ENCODE measurements at places on chromosomes 12 and 14.
A peak's percentile ranks its signal among the peaks of the same experiment; 100 is the strongest.

DNA sequence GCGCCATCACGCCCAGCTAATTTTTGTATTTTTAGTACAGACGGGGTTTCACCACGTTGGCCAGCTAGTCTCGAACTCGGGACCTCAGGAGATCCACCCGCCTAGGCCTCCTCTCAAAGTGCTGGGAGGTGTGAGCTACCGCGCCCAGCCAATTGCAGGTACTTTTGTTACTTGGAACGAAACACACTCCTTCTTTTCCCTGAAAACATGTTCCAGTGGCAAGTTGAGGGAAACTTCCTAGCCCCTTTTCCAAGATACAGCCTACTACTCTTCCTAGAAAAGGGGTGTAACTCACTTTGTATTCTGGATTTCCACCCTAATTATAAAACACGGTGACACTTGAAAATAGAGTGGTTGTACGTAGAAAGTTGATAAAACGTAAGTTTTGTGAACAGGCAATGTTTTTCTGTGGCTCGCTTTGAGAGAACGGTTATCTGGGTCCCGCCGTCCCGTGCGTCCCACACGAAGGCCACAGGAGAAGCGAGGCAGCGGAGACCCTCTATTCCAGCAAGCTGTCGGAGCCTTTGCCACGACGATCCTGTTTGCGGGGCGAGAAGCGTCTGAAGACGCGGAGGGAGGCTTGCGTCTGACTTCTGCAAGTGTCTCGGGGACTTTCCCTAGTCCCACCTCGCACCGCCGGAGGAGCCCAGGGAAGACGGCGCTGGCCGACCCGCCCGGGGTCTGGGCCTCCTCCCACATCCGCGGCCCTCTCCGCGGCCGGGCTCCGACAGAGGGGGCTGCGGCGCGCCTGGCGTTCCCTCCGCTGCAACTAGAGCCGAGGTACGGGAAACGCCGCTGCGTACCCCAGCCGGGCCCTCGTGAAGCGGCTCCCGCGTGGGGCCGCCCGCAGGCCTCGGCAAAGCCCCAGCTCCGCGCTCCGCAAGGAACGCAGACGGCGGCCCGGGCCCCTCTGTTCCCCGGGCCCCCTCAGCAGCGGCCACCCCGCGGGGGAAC is 745 bp downstream of the CDCA4 start:
- no peak for DNase-seq

- DNase-seq, result no peak
Measured at GRCh38 chr12:13570005-13570694, 373.6 kb downstream of the EMP1 start.

- no peak for DNase-seq
Measured at GRCh38 chr14:39029789-39030188, 73.2 kb downstream of the SEC23A start.

DNA sequence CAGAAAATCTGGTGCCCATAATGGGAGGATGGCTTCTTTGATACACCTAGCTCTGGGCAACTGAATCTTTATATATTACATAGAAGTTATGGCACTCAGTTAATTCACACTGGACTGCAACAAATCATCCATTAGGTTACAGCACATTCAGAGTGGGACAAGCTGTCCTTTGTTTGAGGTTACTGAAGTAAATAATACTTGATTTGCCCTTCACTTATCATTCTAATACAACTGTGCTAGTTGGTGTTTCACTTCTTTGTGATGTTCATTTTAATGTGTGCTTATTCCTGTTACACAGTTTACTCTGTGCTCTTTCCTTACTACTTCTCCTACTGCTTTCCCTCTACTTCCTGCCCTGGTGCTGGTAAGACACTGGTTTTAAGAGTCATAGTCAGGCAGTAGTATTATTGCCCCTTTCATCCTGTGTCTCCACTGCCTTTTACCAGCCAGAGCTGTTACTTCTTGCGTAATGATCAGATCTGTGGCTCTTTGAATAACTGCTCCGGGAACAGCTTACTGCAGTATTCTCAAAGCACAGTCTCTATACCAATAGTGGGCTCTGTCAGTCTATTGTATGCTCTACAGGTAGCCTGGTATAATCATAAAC is 36.4 kb upstream of the GXYLT1 start:
- DNase-seq, result peak; percentile 13

GRCh38 chr12:48601013-48601756 is 31.3 kb upstream of the LALBA start:
- no peak for DNase-seq

DNA sequence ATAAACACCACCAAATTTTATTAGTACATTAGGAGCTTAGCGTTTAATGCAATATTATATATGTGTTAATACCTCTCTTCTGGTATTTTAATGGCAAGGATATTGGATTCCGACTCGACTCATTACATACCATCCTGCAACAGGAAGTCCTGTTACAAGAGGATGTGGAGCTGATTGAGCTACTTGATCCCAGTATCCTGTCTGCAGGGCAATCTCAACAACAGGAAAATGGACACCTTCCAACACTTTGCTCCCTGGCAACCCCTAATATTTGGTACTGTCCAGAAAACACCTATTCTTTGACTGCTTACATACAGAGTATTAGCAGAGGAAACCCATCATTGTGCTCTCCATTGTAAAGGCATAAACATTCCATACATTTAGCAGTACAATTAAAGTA is 45.2 kb downstream of the VEZT start:
- DNase-seq, result no peak

DNA sequence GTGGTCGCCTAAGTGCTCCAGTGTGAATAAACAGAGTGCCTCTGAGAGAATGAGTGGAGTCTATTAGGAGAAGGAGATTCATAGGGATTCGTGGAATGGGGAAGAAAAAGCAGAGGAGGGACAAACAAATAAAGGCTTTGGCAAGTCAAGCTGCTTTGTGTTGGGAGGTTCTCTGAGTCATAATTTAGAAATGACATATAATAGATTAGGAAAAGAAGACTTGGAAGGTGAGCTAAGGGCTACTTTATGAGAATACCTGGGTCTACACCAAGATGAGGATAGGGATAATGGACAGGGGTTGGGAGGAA is 6.4 kb upstream of the NTN4 start:
- no peak for DNase-seq

DNA sequence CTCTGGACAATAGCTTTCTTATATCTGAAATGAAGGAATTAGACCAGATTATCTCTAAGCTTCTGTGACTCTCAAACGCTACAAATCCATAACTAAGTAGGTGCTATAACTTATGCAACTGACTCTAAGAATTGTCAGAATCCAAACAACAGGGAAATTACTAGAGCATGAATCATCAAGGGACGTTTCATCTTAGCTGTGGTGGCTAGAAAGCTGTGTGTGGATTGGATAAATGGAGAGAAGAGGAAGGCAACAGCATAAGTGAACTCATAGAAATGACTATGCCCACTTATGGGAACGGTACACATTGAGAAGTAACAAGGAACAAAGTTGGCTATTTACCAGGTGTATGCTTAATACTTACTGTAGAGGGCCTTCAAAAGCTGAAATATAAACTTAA is 96.0 kb upstream of the NEDD1 start:
- DNase-seq, result peak; percentile 80

DNA sequence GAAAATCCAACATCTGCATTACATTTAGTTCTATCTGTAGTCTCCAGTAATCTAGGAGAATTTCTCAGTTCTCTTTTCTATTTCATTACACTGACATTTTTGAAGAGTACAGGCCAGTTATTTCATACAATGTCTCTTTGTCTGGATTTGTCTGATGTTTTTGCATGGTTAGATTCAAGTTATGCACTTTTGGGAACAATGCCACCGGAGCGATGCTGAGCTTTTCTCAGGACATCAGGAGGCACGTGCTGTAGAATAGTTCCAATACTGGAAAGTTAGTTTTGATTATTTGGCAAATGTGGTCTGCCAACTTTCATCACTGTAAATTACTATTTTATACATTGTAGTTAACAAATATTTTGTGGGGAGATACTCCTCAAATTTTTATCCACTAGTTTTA is 43.1 kb downstream of the ALDH1L2 start:
- DNase-seq, result peak; percentile 15

DNA sequence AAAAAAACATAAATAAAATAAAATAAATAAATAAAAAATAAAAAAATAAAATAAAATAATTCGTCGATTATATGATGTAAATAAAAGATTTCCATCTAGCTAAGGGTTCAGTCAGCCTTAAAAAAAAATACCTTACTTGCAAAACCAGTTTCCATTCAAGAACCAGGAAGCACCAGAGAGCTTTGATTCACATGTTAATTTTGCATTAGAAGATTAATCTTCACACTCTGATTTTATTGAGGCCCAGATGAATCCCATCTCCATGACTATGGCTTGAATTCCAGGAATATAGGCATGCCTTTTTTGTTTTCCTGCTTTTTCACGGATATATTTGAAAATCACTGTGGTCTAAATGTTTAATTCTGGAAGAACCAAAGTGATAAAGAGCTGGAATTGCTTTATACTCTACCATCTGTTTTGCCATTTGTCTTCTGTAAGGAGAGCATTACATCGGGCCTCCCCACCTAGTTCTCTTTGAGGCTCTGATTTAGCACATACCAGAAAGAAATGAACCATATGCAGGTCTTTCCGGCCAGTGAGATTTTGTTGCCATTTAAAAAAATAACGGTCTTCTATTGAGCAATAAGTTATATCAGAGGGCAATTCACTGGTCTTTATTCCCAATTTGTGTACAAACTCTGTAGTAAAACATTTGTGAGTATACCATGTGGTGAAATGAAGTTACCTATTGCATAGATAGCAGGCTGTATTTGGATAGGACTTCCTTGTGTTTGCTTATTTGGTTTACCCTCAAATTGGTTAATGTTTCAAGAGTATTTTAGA is 175.5 kb downstream of the AEBP2 start:
- DNase-seq, result no peak

- no peak for DNase-seq
Measured at GRCh38 chr14:89067293-89067972, 243.0 kb downstream of the TTC8 start.

GRCh38 chr14:83940253-83940652 is 1589.7 kb upstream of the FLRT2 start:
- DNase-seq, result no peak

DNA sequence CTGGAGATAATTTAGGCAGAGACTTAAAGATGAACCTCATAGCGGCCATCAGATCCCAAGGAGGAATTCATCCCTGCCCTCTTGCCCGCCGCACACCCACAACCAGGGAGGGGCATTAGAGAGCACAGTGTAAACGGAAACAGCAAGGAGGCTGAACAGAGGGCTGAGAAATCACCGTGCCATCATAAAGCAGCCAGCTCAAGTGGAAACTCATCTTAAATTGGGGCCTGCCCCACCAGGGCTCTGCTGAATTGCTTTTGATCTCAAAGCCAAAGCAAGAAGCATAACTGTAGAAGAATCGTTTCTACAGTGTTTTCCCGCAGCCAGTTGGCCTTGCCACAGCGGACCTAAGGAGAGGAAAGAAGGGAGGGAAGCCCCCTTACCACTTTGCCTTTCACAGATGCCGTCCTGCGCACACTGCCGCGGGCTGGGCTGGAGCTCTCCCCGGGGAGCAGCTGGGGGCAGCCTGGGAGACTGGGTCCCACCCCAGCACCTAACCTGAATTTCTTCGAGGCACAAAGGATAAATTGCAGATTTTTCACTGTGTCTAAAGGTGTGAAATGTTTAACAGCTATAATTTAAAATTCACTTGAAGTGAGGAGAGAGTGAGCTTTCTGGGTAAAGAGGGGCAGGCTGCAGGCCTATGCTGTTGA is 51.8 kb upstream of the MMP17 start:
- no peak for DNase-seq

DNA sequence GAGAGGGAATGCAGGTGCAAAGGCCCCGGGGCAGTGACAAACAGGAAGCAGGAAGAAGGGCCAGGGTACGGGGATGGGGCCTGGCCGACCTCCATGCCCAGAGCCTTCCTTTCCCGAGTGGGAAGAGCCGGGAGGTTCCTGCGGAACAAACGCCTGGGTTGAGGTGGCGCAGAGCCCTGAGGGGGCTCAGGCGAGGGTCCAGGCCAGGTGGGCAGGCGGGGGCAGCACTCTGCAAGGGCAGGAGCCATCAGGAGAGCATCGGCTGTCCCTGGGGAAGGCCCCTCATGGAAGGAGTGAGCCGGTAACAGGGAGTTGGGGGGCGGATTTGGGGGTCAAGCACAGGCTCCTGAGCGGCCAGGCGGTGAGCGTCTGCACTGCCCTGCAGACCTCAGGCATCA is 18.1 kb upstream of the FBRSL1 start:
- no peak for DNase-seq

GRCh38 chr12:84694116-84694515 is 218.5 kb downstream of the SLC6A15 start:
- DNase-seq, result no peak

- DNase-seq, result no peak
Measured at GRCh38 chr14:21185491-21185890, 29.6 kb upstream of the OR5AU1 start.

- no peak for DNase-seq
Measured at GRCh38 chr14:75630695-75631452, 29.8 kb downstream of the ERG28 start.

GRCh38 chr12:113224955-113225354 is 3.7 kb downstream of the TPCN1 start:
- no peak for DNase-seq

- peak; percentile 14 for DNase-seq
Measured at GRCh38 chr12:132218915-132219314, 74.7 kb downstream of the NOC4L start.

DNA sequence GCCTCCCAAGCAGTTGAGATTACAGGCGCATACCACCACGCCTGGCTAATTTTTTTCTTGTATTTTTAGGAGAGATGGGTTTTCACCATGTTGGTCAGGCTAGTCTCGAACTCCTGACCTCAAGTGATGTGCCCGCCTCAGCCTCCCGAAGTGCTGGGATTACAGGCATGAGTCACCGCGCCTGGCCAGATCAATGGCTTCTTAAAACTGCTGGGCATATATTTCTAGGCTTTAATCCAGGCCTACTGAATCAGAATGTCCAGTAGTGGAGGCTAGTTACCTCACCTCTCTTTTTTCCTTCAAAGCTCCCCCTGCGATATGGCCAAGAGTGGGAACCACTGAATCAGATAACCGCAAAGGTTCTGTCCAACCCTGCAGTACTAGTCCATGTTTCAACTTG is 17.1 kb downstream of the POU6F1 start:
- DNase-seq, result no peak
